ENCODE measurements at places on chromosomes 12 and 14.

DNA sequence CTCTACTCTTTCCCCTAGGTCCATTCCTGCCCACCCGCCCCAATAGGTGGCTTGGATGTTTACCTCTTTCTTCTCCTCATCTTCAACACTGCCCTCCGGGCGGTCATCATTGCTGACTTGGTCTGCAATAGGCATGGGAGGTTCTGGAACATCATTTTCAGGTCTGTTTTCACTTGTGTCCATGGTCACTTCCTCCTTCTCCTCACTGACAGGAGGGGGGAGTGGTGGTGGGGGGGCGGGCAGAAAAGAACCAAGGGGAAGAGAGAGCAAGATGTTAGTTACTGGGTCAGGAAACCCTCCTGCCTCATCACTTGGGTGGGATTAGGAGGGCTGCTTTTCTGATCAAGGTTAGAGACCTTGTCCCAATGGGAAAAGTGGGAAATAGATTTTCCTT lies 12.1 kb upstream of the CDH24 start:
- no peak for DNase-seq

DNA sequence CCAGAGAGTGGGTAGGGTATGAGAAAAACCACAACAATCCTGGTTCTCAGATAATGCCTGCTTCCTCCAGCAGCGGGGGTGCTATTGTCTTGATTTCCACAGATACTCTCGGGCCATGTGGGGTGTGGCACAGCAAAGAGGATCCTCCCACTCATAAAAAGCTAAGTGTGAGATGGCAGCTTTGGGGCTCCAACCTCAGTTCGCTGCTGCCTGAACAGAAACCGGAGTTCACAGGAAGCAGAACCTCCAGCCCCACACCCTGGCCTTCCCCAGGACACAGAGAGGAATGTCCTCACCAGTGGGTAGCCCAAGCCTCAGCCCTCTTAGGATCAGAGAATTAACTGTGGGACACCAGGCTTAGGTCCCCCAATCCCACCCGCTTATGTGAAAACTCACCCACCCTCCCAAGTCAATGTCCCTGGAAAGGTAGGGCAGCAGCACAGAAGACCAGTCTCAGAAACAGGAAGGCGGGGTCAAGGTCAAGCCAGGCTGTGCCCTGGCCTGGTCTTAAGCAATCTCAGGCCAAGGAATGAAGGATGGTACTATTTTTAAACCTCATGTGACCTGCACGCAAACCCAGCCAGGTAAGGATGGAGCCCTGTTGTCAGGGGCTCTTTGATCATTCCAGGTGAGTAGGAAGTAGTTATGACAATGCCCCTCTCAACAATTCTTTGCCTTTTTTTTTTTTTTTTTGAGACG lies 9.0 kb downstream of the KCTD10 start:
- no peak for DNase-seq

- no peak for DNase-seq
These were observed 1.4 kb downstream of the KTN1 start for GRCh38 chr14:55581342-55581771.

DNA sequence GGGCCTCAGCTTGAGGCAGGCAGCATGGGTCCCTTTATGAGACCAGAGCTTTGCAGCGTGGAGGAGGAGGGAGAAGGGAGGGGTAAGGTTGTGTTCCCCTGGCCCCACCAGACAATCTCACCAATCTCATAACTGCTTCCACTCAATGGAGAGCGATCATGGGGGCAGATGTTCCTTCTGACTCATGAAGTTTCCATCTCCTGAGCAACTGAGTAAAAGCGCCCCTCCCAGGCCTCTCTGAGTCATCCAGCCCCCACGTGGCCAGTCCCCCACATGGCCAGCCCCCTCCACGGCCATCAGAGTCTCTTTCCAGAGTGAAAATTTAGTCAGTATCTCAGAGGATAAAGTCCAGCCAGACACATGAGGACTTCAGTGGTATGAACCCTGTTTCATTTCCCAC lies 39.2 kb upstream of the PLXNC1 start:
- no peak for DNase-seq

DNA sequence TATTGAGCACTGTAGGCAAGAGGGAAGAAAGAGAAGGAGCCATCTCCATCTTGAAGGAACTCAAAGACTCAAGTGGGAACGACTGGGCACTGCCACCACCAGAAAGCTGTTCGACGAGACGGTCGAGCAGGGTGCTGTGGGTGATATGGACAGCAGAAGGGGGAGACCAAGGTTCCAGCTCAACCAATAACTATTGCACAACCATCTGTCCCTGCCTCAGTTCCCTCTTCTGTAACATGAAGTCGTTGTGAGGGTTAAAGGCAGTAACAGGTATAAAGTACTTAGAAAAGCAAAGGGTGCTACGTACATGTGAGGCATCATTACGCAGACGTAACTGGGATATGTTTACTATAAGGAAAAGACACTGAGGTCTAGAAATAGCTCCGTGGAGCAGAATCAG lies 13.9 kb upstream of the BDKRB1 start:
- no peak for DNase-seq

DNA sequence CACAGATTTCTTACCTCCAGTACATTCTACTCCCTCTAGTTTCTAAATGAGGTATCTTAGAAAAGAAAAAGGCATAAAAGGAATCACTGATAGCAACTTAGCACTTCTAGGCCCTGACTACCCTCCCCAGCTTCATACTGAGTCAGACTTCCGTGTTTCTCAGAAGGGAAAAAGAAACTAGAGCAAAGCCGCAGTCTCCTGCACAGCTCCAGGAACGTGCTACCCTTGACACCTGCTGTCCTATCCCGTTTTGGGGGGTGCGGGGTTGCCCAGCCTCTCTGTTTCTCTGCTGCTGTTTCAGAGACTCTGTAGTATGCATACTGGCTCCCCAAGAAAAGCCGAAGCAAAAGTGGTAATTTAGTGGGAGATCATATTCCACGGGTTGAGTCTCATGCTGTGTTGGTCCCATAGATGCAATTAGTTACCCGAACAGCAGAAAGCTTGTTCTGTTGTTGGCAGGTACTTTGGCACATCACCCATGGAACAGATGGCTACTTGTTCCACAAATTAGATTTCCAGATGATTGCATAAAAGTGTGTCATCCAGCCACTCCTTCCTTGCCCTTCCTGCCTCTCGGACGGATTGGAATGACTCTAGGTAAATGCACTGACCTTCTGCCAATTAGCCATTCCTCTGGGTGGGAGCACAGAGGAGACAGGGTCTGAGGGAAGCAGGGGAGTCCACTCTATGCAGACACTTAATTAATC lies 438.1 kb downstream of the FUT8 start:
- DNase-seq, result no peak

- peak; percentile 78 for DNase-seq
These were observed 24.9 kb downstream of the VPS37B start for GRCh38 chr12:122870867-122871664.

DNA sequence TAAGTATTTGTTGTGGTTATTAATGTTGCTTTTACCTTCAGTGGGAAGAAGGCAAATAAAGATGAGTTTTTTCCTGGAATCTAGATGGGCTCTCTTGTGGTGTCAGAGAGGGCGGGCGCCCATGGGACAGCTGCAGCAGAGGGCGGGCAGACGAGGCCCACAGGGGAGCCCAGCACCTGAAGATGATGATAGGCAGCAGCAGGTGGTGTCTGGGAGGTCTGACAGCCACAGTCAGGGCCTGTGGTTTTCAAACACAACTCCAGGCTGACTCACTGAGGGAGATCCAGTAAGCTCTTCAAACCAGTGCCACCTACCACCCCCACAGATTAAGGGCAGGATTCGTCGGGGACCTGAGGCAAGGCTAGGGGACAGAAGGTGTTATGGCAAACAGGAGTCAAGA lies 42.8 kb downstream of the NKX2-1 start:
- DNase-seq, result no peak

- DNase-seq, result no peak
These were observed 9.4 kb upstream of the LRP1-AS start for GRCh38 chr12:57156701-57157403.

DNA sequence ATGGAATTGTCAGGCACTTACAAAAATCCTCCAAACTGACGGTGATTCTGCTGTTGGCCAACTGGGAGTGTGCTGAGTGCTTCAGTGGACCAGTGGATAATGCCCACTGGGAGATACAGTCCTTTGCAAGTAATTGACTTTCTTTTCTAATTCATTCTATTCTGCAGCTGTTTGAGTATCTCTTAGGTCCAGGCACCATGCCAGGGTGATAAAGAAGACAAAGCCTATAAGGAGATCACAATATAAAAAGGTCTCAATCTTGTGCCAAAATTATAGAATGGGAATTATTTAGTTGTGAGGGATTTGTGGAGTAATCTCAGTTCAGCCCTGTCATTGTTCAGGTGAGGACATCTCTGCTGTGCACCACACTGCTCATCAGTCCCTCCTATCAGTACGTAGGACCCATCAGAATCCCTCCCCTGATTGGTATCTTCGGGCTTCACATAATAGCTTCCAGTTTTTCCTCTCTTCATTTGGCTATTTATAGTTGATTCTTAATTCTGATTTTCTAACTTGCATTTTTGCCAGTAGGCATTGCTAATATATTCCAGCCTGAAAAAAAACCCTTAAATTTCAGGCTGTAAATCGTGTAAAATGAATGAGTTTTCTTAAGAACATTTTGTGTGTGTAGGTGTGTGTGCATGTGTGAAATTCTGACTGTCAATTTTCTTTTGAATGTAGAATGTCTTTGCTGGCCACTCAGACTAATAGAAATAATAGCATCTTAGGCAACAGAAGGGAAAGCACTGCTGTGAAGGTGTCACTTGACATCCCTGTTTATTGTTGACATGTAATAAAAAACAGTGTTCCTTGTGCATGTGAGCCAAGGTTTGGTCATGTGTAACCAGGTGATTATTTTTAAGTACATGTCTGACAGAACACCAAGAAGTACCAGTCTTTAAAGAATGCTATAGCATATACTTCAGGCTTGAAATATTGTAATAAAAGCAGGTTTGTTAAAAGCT lies 457.6 kb upstream of the RGS6 start:
- no peak for DNase-seq
